ENCODE measurements at places on chromosomes 3 and 15. TPM values are rescaled to one million over a fixed set of nuclear protein-coding genes. Genes with fewer than 3 reads are reported as not detected.

The LIPC gene
- not detected for total RNA-seq

The EPHA3 gene
- 0.87 TPM for total RNA-seq

The H1-8 gene
- not detected for total RNA-seq

The SPINT1 gene
- 0.87 TPM for total RNA-seq

The ZNF502 gene
- not detected for total RNA-seq

The EAF2 gene
- 3.7 TPM for total RNA-seq

The CP gene
- not detected for total RNA-seq

The SSUH2 gene
- total RNA-seq: not detected

The SCG3 gene
- total RNA-seq: not detected

The DPPA4 gene
- 0.22 TPM for total RNA-seq

The MUC20 gene
- total RNA-seq: 8.4 TPM

The ARID3B gene
- total RNA-seq: 2.5 TPM

The FGD5 gene
- total RNA-seq: 0.22 TPM

The CCDC54 gene
- not detected for total RNA-seq

The TNFSF10 gene
- total RNA-seq: not detected

The LINGO1 gene
- total RNA-seq: 12.2 TPM

The GJD2 gene
- not detected for total RNA-seq

The RBP2 gene
- total RNA-seq: not detected

The ZNF80 gene
- not detected for total RNA-seq

The SAMMSON gene
- 0.39 TPM for total RNA-seq

The C3orf85 gene
- total RNA-seq: not detected

The CASR gene
- total RNA-seq: not detected

The RMDN3 gene
- 27.5 TPM for total RNA-seq

The CRELD1 gene
- 28.2 TPM for total RNA-seq
